ENCODE measurements at places on chromosomes 2 and 18. TPM values are rescaled to one million over a fixed set of nuclear protein-coding genes. Genes with fewer than 3 reads are reported as not detected.

DNA sequence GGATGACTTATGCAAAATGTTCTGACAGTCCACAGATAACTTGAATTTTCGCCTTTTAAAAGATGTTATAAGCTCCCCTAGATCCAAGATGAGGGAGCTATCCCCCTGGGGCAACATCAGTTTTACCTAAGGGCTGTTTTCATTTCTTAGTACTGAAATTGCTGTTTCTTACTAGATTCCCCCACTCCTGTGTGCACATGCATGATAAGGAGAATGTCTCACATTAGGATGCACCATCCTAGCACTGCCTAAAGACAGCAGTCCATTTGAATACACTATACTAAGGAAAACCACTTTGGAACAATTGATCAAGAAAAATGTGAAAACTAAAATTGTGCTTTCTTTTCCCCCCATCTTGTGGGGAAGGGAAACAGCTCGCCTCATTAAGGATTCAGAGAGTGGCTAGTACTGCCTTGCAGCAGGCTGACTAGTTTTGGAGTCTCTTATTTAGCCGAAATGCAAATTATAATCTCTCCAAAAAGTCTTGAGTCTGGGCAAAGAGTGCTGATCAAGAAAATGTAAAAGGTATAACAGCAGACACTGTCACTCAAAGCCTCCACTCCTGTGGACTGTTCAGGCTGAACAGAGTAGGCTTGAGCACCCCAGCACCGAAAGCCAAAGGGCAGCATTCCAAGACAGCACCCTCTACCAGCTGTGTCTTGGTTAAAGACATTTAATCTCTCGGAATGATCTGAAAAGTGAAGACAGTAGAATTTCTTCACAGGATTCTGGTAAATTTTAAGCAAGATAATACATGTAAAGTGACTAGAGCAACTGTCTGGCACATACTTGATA is 65.0 kb downstream of the ZNF385B start:
- no peak overlapping the region for H3K27ac ChIP-seq
- no peak for DNase-seq
- H3K27me3 ChIP-seq, result no peaks in the 10 kb centered on the region
- H3K4me1 ChIP-seq, result no peaks in the 10 kb centered on the region
- H3K4me3 ChIP-seq, result no peak overlapping the region
- no peaks in the 10 kb centered on the region for H3K36me3 ChIP-seq

CABLES1 gene
- 10.0 TPM for total RNA-seq

GRCh38 chr18:77022556-77022955 is 110.0 kb downstream of the MBP start:
- H3K4me1 ChIP-seq, result no peaks in the 10 kb centered on the region
- H3K27me3 ChIP-seq, result no peaks in the 10 kb centered on the region
- no peak for DNase-seq
- H3K36me3 ChIP-seq, result no peaks in the 10 kb centered on the region

- no peaks in the 10 kb centered on the region for H3K4me1 ChIP-seq
- H3K27me3 ChIP-seq, result no peaks in the 10 kb centered on the region
- H3K36me3 ChIP-seq, result no peaks in the 10 kb centered on the region
- no peak overlapping the region for H3K4me3 ChIP-seq
- no peak overlapping the region for H3K27ac ChIP-seq
Observed at GRCh38 chr2:28423856-28424605, 31.4 kb downstream of the FOSL2 start.

DNA sequence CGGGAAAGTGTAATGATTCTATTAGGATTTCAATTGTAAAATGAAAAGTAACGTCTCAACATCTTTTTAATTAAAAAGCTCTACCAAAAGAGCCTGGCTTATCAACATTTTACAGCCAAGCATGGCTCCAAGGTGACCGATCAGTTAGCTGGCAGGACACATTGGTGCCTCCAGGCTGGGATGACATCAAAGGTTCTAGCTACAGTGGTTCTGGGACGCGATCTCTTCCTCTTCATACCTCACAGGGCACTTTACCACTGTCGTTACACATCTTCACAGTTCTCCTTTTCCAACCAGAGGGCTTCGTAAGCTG is 693 bp downstream of the ORC2 start:
- H3K27ac ChIP-seq, result peak overlapping the region; percentile 76
- peaks cover 2% of the 10 kb centered on the region for H3K36me3 ChIP-seq
- no peaks in the 10 kb centered on the region for H3K27me3 ChIP-seq
- DNase-seq, result no peak
- peaks cover 49% of the 10 kb centered on the region for H3K4me1 ChIP-seq

NT5C1B gene
- not detected for total RNA-seq
